Fibroblast of the aortic adventitia (primary cell): ENCODE measurements at places on chromosomes 16 and 17. TPM values are rescaled to one million over a fixed set of nuclear protein-coding genes. Genes with fewer than 3 reads are reported as not detected.

DNA sequence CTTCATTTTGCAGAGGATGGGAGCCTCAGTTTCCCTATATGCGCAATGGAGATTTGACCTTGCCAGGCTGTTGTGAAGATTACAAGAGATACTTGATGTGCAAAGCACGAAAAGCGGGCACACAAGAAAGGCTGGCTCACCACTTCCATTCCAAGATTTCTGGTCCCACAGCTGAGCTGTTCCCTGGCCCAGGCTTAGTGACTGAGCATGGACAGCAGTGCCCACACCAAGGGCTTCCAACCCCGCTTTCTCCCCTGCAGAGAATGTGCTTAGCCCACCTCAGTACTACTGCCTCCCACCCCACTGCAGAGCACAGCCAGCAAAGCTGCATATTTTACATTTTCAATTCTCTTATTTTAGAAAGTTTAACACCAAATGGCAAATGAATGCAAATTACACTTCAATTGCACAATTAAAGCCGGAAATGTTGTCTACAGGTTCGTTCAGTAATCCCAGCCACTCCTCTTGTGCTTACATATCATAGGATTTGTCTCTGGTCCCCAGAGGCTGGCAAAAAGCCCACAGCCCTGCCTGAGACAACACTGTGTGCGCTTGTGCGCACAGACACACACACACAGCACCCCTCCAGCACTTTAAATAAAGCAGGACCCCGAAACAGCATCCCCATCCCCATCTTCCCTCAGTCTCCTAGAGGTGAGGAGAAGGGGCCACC lies 51.8 kb downstream of the VAC14 start:
- no peak for DNase-seq

FA2H gene
- not detected in 2 replicates for total RNA-seq

- no peak for DNase-seq
These were observed 7.3 kb downstream of the ST6GALNAC2 start for GRCh38 chr17:76578376-76578775.

DNA sequence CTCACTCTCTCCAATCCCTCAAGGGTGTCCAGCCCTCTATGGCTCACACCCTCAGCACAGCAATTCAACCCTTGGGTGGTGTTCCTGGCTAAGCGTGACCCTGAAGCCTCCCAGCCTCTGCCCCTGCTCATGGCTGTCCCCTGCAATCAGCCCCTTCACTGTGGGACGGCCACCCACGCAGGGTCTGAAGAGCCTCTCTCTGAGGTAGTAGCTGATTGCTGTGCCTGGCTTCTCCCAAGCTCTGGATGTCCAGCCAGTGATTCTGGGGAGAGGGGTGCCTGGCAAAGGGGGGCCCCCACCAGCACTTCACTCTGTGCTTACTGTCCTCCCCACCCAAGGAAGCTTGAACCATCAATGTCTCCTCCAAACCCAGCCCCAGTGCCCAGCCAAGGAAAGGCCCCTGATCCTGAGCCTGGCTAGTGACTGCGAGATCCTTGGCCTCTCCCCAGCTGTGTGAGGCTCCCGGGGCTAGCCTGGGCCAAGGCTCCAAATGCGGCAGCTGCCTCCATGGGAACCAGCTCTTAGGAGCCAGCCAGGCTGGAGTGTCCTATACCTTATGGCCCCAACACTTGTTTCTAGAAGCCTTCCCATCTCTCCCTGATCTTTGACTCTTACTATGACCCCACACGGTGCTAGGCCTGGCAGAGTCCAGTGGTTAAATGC lies 9.9 kb downstream of the MTSS2 start:
- no peak for DNase-seq

STH gene
- total RNA-seq = not detected in 2 replicates

- DNase-seq = no peak
These were observed at the start of gene FBXL16 for GRCh38 chr16:705431-706188. TSS of gene FBXL16 (minus strand) at chr16:705801. CDS start at chr16:697405, 8,396 bp downstream.

- no peak for DNase-seq
These were observed 54.2 kb downstream of the SNX20 start for GRCh38 chr16:50626868-50627267.

PIPOX gene
- total RNA-seq = 1.8 and 3.0 TPM in 2 replicates

GRCh38 chr16:85594273-85594977 lies 18.7 kb upstream of the GSE1 start:
- DNase-seq = no peak

GRCh38 chr16:29770250-29770929 lies 7.7 kb upstream of the ZG16 start:
- DNase-seq = no peak

C17orf50 gene
- not detected in 2 replicates for total RNA-seq

RAB26 gene
- total RNA-seq = 0.27 and 3.6 TPM in 2 replicates

GRCh38 chr17:74211912-74212208 lies 1.5 kb upstream of the TTYH2 start:
- no peak for DNase-seq

- peak; percentile 72 for DNase-seq
These were observed at the start of gene ULK2 for GRCh38 chr17:19867329-19868078. TSS of gene ULK2 (minus strand) at chr17:19867936. CDS start at chr17:19867417, 519 bp downstream.

DNA sequence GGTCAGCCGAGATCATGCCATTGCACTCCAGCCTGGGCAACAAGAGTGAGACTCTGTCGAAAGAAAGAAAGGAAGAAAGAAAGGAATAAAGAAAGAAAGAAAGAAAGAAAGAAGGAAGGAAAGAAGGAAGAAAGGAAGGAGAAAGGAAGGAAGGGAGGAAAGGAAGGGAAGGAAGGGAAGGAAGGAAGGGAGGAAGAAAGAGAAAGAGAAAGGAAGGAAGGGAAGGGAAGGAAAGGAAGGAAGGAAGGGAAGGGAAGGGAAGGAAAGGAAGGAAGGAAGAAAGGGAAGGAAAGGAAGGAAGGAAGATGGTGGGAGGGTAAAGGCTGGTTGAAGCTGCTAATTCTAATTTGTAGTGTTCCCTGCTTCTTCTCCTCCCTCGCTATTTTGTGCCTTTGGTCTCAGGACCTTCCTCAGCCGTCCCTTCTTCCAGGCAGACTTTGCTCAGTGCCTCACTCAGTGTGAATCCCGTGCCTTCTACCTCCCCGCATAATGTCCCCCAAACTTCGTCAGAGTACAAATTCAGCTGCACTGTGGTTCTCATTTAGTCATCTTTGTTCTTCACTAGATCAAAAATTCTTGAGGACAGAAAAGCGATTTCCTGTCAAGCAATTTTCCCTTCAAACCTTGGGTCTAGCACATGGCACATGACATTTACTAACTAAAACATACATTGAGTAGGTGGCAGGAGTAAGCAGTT lies 31.1 kb upstream of the PAFAH1B1 start:
- no peak for DNase-seq

- DNase-seq = peak; percentile 28
These were observed 260.4 kb upstream of the TBX2 start for GRCh38 chr17:61139219-61139618.

DNA sequence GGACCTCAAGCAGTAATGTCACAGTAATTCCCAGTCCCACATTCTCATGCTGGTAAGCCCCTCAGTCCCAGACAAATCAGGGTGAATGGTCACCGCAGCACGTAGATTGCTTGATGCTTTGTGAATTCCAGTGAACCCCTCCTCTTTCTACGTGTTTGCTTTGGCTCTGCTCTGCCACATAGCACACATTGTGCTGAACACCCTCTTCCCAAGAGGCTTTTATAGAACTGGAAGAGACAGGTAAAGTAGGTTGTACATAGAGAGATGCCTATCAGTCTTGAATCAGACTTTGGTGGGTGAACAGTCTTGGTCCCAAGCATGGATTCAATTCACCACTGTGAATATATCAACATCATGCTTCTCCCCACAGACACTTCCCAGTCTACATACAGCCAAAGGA lies 579 bp upstream of the KRTAP9-6 start:
- DNase-seq = no peak

DNA sequence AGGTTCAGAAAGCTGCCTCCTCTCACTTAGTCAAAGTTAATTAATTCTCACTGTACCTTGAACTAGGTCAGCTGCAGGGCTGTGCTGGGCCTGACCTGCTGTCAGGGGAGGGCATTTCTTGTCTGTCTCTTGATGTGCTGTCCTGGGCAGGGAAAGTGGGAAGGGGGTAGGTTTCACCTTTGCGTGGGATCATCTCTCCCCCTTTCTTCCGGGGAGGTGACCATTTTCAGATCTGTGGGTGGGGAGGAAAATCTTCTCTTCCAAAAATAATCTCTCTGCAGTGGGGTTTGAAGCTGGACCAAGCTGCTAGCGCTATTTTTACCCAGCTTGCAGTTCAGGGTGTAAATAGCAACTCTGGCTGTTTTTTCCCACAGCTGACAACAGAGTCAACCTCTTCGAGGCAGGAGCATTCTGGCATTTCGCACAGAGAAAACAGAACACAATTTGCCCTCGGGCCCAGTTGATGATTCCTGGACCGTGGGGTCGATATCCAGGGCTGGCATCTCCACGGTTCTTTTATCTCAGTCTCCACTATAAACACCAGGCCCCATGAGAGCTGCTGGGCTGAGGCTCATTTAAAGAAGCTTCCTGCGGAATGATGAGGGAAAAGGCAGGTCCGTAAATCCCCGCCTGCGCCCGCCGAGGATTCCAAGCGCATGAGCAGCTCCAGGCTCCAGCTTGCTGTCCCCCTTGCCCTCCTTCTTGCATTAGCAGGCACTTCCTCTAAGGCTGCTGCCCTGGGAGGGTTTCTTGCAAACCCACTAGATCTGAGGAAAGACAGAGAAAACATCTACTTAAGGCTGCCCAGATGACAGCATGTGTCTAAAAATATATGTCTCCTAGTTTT lies 93.9 kb downstream of the YPEL2 start:
- peak; percentile 69 for DNase-seq

DNA sequence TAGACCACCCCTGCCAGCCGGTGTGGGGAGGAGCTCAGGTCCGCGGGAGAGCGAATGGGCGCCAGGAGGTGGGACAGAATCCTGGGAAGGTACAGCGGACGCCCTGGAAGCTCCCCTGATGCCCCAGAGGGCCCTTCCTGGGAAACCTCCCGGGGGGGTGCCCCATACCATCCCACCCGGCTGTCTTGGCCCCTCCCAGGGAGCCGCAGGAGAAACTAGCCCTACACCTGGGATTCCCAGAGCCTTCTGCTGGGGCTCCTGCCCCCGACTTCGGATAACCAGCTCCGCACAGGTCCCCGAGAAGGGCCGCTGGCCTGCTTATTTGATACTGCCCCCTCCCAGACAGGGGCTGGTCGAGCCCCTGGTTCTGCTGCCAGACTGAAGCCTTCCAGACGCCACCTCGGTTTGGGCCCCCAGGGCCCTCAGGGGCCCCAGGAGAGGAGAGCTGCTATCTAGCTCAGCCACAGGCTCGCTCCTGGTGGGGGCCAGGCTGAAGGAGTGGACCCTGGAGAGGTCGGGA lies 3.0 kb upstream of the CBX4 start:
- DNase-seq = no peak

- no peak for DNase-seq
These were observed 53.8 kb upstream of the TAC4 start for GRCh38 chr17:49901460-49902331.

DNA sequence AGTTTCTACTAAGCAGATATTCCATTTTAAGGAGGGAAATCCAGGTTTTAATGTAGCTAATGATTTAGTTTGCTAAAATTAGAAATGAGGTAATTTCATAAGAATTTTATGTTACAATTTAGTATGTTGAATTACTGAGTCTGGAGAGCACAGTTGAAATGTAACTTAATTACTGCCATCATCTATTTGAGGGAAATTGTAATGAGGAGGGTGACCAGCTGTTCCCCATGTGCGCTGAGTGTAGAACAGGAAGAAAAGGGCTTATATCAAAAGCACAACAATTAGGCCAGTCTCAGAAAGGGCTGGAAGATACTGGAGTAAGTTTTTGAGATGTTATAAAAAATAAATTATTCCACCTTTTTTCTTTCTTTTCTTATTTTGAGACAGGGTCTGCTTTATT lies 735.1 kb upstream of the GOT2 start:
- no peak for DNase-seq

COX6A2 gene
- not detected in 2 replicates for total RNA-seq

TPSAB1 gene
- not detected in 2 replicates for total RNA-seq

GRCh38 chr17:67055041-67055443 lies 10.7 kb downstream of the CACNG1 start:
- no peak for DNase-seq

GRCh38 chr17:45676695-45677094 lies 107.4 kb upstream of the CRHR1 start:
- DNase-seq = no peak

ZSWIM7 gene
- 17.3 and 26.2 TPM in 2 replicates for total RNA-seq

DNA sequence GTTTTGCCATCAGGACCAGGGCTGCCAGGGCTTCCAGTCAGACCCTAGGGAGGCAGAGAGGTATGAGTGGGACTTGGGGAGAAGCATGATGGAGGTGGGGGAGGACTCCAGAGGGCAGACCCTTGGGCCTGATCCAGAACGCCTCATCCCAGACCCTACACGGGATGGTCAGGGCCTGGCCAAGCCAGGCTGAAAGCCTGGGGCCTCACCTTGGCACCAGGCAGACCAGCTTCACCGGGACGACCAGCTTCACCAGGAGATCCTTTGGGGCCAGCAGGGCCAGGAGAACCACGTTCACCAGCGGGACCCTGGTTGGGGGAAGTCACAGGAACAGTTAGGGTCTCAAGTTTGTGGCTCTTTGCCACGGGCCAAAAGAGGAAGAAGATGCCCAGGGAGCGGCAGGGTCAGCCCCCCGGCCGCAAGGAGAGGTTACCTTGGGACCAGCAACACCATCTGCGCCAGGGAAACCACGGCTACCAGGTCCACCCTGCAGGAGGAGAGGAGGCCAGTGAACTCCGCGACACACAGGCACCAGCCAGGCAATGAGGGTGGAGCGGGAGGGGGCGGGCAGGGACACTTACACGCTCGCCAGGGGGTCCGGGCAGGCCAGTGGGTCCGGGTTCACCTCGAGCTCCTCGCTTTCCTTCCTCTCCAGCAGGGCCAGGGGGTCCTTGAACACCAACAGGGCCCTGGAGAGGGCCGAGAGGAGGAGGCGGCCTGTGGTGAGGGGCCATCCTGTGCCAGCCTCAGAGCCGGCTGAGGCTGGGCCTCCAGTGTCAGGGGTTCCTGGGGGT lies 7.1 kb downstream of the COL1A1 start:
- peak; percentile 45 for DNase-seq

- DNase-seq = peak; percentile 72
These were observed 29.2 kb downstream of the GNA13 start for GRCh38 chr17:65027305-65027704.

ZSCAN10 gene
- total RNA-seq = not detected in 2 replicates

DNA sequence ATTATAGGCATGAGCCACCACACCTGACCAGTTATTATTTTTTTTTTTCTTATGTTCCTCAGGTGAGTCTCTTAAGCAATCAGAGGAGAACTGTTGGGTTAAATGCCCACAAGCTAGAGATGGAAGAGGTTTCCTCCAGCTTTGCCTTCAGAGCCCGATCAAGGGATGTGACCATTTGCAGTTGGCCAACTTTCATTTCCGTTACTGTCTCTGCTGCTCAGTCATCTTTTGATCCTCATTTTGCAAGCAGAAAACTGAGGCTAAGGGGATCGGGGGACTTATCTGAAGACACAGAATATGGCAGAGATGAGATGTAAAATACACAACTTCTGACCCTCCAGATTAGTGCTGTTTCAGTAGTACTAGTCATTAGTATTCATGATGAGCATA lies 188.8 kb downstream of the RAB11FIP4 start:
- DNase-seq = no peak

- no peak for DNase-seq
These were observed 16.8 kb downstream of the SEZ6 start for GRCh38 chr17:28989028-28989427.

FNDC8 gene
- not detected in 2 replicates for total RNA-seq

CCL5 gene
- total RNA-seq = not detected in 2 replicates
